Activated T-helper 9 cell treated with anti-CD3 and anti-CD28 coated beads, Interleukin-2, amount 50 U/mL, for 16 hours (primary cell): ENCODE measurements at places on chromosomes 4 and X.

GRCh38 chrX:119340606-119341205, 58.4 kb upstream of the SLC25A43 start:
- no peak for DNase-seq

GRCh38 chr4:164177753-164178152, 576.2 kb upstream of the SMIM31 start:
- DNase-seq: no peak

GRCh38 chr4:176791591-176792325, 964 bp downstream of the VEGFC start:
- no peak for DNase-seq

DNA sequence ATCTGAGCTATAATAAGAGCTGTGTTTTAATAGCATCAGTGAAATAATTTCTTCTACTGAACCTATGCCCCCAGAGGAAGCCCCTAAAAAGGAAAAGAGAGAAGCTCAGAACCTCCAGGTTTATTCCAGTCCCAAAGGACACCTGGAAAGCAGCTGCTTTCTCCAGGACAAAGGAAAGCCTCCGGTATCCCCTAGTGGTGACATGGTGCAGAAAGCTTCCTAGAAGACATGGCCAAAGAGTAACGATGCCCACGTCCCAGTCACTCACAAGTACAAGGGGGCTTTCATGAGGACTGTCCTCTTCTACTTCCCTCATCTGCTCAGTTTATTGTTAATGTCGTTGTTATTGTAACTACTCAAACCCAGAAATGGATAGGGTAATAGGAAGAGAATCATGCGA, 343.9 kb downstream of the UNC5C start:
- DNase-seq: no peak

DNA sequence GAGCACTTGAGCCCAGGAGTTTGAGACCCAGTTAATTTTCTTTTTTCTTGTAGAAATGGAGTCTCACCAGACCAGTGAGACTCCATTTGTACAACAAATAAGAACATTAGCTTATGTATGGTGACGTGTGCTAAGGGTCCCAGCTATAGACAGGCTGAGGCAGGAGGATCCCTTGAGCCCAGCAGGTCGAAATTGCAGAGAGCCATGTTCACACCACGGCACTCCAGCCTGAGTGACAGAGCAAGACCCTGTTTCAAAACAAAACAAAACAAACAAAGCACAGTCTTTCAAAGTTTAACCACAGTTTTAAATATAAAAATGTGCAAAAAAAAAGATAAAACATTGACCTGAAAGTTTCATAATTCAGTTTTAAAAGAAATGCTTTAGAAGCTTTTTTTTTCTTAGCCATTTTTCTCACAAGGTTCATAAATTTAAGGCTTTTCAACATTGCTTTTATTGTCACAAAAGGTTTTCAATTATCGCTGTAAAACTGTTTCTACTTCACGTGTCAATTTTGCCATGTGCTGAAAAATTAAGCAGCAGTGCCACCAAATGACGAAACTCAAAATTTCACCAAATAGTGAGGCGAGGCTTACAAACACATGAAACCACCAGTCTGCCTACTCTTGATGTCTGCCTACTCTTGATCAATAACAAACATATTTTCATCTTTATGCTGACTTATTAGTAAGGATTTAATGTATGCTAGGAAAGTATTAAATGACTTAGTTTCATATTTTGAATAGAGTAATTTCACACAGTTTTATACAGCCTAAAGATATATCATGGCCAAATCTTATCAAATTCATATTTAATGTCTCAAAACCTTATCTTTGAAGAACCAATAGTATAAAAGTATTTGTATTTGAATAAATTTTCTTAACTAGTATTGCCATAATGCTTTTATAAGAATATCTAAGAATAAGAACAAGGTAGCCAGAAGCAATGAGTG, 126.3 kb downstream of the NEK1 start:
- no peak for DNase-seq

GRCh38 chr4:4299006-4299405, 9.0 kb downstream of the ZBTB49 start:
- DNase-seq: no peak

GRCh38 chr4:128388352-128388630, 100.7 kb upstream of the PGRMC2 start:
- no peak for DNase-seq

DNA sequence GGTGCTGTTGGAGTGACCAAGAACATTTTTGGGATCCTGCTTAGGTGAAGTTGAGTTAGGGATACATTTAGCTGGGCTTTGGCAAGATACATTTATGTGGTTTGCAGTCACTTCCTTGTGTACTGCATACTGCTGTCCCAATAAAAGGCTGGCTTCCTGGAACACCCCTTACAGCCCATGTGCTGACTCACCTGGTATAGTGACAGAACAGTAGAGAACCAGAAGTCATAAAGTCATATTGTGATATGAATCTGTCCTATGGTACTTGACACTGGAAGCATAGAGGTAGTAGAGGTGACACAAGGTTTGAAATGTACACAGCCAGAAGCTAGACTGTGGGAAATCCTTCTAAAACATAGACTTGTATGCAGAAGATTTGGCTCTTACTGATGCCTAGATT, 55.3 kb upstream of the SLC25A43 start:
- no peak for DNase-seq

DNA sequence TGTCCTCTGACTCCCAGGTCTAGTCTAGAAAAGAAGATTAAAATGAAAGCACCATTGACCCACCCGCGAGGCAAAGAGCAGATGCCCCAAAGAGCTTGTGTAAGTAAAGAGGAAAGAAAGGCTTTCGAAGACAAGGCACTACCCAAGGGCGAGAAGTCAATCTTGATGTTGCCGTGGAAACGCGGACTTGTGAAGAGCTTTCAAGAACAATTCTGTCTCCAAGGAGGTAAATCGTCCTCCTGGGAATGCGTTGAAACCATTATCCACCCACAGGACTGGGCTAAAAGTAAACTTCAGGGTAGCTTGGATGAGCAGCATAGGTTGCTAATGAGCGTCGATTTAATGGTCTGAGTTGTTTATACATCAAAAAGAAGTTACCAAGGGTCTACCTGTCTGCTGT, 189.3 kb downstream of the DHRSX start:
- DNase-seq: no peak

DNA sequence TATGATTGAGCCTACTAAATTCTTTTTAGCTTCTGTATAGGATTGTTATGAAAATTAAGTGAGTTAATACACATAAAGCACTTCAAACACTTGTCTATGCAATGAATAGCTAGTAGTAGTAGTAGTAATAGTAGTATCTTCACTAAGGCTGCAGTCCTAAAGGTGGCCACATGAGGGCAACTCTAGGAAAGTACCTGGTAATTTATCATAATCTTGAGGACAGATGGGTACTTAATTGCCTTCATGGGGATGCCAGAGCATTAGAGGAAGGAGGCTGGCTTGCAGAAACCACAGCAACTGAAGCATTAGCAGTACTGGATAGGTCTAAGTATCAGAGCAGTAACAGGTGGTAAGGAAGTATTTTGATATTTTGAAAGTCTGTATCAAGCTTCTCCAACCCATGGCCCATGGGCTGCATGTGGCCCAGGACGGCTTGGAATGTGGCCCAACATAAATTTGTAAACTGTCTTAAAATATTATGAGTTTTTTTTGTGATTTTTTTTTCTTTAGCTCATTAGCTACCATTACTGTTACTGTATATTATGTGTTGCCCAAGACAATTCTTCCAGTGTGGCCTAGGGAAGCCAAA, 17.3 kb downstream of the NIPAL1 start:
- DNase-seq: peak; percentile 31

GRCh38 chr4:87499403-87500091, 29.6 kb downstream of the SPARCL1 start:
- no peak for DNase-seq

DNA sequence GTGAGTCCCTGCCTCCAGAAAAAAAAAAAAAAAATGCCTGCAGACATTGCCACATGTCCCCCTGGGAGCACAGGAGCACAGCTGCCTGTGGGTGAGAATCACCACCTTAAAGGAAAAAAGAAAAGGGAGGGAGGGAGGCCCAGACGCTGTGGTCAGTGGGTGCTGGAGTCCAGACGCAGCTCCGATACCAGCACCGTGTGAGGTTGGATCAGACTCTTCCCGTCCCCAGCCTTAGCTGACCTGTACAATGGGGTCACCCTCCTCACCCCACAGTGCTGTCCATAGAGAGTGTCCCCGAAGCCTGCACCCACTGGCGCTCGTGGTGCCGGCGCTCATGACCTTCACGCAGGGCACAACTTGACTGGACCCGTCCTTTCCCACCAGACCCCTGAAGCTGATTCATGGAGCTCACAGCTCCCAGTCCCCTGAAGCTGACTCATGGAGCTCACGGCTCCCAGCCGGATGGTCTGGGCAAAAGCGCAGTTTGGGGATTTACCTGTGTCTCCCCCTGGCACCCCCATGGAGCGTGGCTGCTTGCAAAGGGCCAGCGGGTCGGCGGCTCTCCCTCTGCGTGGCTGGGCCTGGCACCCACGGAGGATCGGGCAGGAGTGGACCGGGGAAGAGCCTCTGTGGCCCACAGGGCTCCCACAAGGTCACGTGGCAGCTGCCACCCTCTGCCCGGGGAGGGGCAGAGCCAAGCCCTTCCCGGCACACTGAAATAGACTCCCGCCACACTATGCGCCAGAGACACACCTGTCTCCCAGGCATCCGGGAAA, 31.4 kb downstream of the ABLIM2 start:
- no peak for DNase-seq

GRCh38 chrX:16882169-16882568, 12.0 kb upstream of the RBBP7 start:
- no peak for DNase-seq

DNA sequence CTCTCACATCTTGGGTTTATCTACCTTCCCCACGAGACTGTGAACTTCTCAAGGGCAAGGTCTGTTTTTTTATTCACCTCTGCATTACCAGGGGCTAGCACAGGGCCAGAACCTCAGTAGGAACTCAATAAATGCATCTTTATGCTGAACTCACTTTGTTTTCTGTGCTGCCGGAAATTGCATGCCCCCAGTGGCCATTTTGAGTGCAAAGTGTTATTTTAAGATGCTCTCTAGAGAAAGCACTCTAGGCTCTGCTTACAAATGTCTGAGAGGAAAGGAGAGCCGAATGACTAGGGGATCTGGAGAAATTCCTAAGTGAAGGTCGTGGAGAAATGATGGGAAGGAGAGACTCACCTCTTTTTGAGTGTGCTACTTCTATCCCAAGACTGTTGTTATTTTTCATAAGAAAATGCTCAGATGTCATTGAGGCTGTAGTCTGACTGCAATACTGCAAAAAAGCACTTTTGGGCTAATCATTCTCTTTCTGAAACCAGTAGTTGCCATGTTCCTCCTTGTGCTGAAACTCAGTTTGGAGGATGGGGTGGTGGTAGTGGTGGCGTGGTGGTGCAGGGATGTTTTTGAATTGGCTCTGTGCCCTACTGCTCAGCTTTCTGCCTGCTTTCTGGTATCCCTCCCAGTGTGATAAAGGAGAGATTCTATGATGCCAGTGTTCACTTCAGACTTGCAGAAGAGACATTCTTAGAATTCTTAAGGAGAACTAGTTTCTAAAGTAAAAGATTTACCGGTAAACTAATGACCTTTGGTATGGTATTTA, 41.3 kb downstream of the DOCK11 start:
- DNase-seq: no peak

DNA sequence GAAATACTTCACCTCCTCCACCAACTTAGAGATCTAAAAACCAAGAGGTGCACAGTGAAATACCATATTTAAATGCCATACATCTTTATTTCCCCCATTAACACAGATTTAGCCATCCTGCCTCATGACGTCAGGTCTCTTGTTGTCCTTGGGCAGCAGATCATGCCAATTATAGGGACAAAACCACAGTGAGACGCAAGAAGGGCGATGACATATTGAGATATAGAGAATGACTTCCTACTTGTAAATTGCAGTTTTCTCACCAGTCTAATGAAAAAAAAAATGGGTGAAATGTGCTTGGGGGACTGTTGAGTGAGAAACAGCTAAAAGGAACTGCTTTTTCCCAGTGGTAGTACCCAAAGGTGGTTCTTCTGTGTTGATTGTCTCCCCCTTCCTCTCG, 24.3 kb downstream of the RS1 start:
- no peak for DNase-seq

- no peak for DNase-seq
Measured at GRCh38 chr4:1784789-1785591, 8.1 kb upstream of the FGFR3 start.

DNA sequence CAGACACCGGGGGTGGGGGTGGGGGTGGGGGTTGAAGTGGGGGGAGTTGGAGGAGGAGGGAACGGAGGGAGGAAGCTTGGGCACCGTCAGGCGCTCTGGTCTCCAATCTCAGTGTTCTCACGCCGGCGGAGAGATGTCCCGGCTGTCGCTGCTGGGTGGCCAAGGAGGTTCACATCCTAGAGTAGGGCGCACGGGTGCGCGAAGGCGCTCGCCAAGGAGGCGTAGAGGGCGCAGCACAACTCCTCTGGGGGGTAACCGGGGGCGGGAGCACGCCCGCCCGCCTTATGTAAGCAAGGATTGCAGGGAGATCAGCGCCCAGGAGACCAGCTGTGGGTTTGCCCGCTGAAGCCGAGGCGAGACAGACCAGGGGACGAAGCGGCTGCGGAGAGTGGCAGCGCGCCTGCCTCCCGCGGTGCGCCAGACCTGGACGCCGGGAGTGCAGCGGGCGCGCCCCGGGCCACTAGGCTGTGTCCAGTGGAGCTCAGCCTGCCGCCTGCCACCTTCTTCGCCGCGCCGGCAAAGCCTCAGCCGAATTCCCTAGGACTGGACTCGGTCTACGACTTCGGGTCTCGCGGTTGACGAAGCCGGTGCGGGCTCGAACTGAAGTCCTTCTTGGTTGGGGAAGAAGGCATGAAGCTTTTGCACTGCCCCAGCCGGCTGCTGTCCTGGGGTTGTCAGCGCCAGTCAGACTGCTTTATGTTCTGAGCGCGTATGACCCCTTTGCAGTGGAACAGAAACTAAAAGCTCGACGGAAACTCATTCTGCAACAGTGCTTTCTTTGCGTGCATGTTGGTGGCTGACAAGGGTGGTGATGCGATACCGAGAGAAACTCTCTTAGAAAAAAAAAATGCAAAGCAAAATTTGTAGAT, 707 bp upstream of the UNC5C start:
- no peak for DNase-seq

DNA sequence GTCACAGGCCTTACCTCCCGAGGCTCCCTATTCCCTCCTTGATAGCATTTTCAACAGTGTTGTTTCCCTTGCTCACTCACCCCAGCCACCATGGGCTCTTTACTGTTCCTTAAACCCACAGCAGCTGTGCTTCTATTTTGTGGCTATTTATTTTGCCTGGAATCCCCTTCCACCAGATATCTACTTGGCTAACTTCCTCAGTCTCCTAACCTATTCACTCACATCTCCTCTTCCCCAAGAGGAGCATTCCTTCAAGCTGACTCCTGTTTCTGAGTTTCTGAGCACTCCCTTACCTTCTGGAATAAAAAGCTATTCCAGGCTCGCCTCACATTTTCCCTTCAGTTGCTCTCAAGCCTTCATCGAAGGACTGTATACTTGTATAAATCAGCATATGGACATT, 50.5 kb downstream of the CXCL1 start:
- DNase-seq: no peak

DNA sequence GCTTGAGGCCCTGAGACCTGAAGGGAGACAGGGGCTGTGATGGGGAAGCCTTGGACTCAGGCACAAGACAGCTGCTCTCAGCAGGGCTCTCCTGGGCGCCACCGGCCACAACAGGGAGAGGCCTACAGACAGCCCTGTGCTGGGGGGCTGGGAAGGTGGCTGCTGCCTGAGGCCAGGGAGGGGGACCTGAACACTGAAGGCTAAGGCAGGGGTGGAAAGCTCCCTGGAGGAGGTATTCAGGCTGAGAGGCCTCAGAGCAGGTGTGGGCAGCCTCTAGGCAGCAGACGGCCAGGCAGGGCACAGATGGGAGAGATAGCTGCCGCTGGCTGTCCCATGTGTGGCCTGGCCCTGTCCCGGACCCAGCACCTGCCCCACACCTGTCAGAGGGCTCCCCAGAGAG, 33.0 kb downstream of the TACC3 start:
- DNase-seq: no peak

GRCh38 chr4:104524026-104524425, 29.3 kb upstream of the CXXC4 start:
- DNase-seq: no peak
